Common myeloid progenitor, CD34-positive (primary cell): ENCODE measurements at places on chromosomes 16 and 17.

GRCh38 chr17:64390044-64390443 lies 616 bp downstream of the PECAM1 start:
- DNase-seq: peak; percentile 45
- peaks cover 4% of the 10 kb centered on the region for H3K36me3 ChIP-seq
- no peaks in the 10 kb centered on the region for H3K27me3 ChIP-seq
- peak overlapping the region; percentile 65 for H3K27ac ChIP-seq
- H3K4me3 ChIP-seq: no peak overlapping the region
- peaks cover 82% of the 10 kb centered on the region for H3K4me1 ChIP-seq

DNA sequence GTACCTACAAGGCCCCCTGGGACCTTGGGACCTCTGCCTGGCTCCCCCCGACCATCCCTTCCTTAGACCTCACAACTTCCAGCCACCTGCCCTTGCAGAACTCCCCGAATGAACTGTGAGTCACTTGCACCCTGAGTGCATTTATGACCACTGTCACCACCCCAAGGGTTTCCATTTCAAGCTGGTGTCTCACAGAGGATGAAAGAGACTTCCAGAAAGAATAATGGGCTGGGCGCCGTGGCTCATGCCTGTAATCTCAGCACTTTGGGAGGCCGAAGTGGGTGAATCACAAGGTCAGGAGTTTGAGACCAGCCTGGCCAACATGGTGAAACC lies 124.5 kb upstream of the CIBAR2 start:
- no peak for DNase-seq
- H3K4me1 ChIP-seq: no peaks in the 10 kb centered on the region
- no peak overlapping the region for H3K4me3 ChIP-seq
- no peaks in the 10 kb centered on the region for H3K27me3 ChIP-seq
- H3K36me3 ChIP-seq: no peaks in the 10 kb centered on the region

- no peak for DNase-seq
- no peaks in the 10 kb centered on the region for H3K4me1 ChIP-seq
- no peak overlapping the region for H3K4me3 ChIP-seq
- no peaks in the 10 kb centered on the region for H3K36me3 ChIP-seq
Observed at GRCh38 chr16:14405611-14406537, 224.2 kb downstream of the PARN start.

- no peak overlapping the region for H3K27ac ChIP-seq
- H3K4me1 ChIP-seq: no peaks in the 10 kb centered on the region
- no peaks in the 10 kb centered on the region for H3K36me3 ChIP-seq
- H3K27me3 ChIP-seq: peaks cover 3% of the 10 kb centered on the region
Observed at GRCh38 chr16:82062645-82063058, 27.6 kb downstream of the HSD17B2 start.

DNA sequence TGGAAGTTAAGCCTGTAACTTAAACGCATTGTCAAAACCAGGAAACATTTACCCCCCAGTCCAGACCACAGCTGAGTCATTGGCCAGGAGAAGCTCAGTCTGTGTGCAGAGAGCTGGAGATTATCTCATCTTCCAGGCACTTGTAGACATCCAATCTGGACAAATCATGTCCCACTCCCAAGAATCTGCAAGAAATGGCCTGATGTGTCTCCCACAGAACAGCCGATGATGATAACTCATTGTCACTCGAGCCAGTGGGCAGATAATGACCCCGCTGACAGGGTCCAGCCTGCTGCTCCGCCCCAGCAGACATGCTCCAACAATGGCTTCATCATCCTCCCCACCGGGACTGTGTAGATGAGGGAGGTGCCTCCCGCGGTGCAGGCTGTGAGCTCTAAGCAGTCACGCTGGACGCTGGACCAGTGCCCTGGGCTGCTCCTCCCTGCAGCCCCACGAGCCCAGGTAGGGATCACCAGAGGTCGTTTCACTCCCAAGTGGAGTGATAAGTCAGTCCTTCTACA lies 322.5 kb downstream of the C16orf95 start:
- no peak overlapping the region for H3K4me3 ChIP-seq
- peaks cover 10% of the 10 kb centered on the region for H3K4me1 ChIP-seq
- no peak overlapping the region for H3K27ac ChIP-seq

- H3K27me3 ChIP-seq: no peaks in the 10 kb centered on the region
- no peak for DNase-seq
- H3K4me1 ChIP-seq: no peaks in the 10 kb centered on the region
Observed at GRCh38 chr17:67283731-67284516, 38.9 kb upstream of the HELZ start.

GRCh38 chr17:43754947-43755346 lies 3.6 kb downstream of the SOST start:
- peaks cover 35% of the 10 kb centered on the region for H3K27me3 ChIP-seq
- no peaks in the 10 kb centered on the region for H3K36me3 ChIP-seq
- H3K27ac ChIP-seq: no peak overlapping the region
- H3K4me3 ChIP-seq: peak overlapping the region; percentile 46
